SJSA1 (cell line): ENCODE measurements at places on chromosomes 1 and 21. TPM values are rescaled to one million over a fixed set of nuclear protein-coding genes. Genes with fewer than 3 reads are reported as not detected.

Gene DISC1
- total RNA-seq: 3.3 and 3.8 TPM in 2 replicates

- peak; percentile 41 for DNase-seq
These were observed 78.9 kb downstream of the SLC66A1 start for GRCh38 chr1:19390901-19391595.

GRCh38 chr21:32698971-32699693, 28.7 kb downstream of the SYNJ1 start:
- no peak for DNase-seq

DNA sequence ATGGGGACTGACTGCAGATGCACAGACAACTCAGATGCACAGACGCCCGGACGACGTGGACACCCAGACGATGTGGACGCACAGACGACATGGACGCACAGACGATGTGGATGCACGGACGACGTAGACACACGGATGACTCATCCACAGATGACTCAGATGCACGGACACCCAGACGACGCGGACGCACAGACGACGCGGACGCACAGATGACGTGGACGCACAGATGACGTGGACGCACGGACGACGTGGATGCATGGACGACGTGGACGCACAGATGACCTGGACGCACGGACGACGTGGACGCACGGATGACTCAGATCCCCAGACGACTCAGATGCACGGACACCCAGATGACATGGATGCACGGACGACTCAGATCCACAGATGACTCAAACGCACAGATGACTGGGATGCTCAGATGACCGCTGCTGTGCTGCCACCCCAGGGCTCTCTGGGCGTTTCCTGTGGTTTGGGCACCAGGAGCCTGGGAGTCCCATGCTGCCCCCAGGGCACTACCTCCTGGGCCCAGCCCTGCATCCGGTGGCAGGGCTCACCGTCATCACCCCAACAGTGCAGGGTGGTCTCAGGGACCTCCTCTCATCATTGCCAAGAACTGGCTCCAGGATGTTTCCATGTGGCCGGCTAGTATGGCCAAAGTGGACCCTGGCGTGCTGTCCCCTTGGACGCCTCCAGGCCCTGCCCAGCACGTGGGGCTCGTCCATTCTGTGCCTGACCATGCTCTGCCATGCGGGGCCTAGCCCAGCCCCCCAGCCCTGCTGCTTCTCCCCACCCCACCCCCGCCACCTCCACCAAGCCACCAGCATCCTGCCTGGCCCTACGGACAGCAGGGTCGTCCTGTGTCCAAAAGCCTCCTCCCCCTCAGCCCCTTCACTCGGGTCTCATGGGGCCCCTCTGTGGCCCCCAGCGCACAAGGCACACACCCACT, 14.0 kb downstream of the FAAP20 start:
- DNase-seq: no peak

DNA sequence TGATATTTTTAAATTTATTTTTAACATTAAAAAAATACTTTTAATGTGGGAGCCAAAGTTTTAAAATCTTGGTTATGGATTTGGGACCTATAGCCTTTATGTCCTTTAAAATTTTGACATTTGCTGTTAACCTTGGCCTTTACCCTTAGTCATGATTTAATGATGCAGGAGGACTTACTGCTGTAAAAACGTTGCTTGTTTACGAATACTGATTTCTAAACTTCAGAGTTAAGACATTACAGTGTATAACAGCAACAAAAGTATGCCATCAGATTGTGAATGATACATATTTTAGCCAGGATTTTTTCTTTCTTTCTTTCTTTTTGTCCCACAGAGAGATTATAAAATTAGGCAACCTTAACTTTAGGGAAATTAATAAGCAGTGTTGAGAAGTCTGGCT, 8.9 kb downstream of the RBM15 start:
- no peak for DNase-seq

DNA sequence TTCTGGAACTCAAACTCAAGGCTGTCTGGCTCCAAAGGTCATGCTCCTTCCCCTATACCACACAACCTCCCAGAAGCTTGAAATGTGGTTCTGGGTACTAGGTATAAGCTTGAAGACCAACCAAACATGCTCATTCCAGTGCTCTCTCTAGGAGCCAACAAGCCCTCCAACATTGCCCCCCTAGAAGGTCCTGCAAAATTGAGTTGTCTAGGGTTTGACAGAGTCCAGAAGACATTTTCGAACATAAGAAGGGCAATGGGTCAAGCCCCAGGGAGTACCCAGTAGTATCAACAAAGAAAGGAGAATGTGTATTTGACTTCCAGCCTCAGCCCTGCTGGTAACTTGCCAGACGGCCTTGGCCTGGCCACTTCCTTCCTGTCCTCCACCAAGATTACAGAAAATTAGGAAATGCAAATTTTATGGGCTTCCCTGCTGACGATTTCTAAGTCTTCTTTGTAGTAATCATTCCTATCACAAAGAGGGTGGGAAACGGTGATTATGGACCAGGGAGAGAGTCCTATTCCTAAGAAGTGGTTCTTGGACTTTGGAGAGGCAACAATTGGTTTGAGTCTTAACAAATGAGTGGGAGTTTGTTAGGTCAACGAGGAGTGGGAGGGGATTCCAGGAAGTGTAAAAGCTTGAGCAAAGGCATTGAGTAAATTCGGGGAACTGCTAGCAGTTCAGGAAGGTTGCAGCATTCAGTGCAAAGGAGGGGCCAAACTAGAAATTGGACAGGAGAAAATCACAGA, 18.7 kb upstream of the SLAMF1 start:
- no peak for DNase-seq

- no peak for DNase-seq
These were observed 11.6 kb downstream of the BSND start for GRCh38 chr1:55010194-55010886.

GRCh38 chr1:78102082-78102481, 56.3 kb downstream of the GIPC2 start:
- DNase-seq: no peak

Gene DVL1
- total RNA-seq: 85.2 and 95.9 TPM in 2 replicates

Gene OR2L2
- not detected in 2 replicates for total RNA-seq

DNA sequence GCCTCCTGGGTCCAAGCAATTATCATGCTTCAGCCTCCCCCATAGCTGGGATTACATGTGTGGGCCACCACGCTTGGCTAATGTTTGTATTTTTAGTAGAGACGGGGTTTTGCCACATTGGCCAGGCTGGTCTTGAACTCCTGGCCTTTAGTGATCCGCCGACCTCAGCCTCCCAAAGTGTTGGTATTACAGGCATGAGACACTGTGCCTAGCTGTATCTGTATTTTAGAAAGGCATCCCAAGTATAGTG, 69.3 kb downstream of the NKAIN1 start:
- no peak for DNase-seq

Gene OVAAL
- total RNA-seq: not detected in 2 replicates

- no peak for DNase-seq
These were observed 12.0 kb downstream of the OR2M4 start for GRCh38 chr1:248243204-248243603.

- no peak for DNase-seq
These were observed 25.9 kb downstream of the IL12RB2 start for GRCh38 chr1:67333603-67334002.

DNA sequence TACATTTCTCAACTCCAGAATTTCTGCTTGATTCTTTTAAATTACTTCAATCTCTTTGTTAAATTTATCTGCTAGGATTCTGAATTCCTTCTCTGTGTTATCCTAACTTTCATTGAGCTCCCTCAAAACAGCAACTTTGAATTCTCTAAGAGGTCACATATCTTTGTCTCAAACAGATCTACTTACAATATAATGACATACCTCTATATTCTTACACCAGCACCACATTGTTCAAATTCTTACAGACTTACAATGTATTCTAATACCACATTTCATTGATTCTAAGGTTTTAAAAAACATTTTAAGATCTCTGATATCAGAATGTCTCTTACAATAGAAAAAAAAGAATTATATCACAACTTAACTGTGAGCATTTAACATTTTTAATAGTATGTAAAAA, 77.4 kb downstream of the DIRAS3 start:
- DNase-seq: no peak

- DNase-seq: no peak
These were observed 55.9 kb upstream of the SAMD13 start for GRCh38 chr1:84245563-84245962.
